ENCODE measurements at places on chromosomes 6 and 20.

DNA sequence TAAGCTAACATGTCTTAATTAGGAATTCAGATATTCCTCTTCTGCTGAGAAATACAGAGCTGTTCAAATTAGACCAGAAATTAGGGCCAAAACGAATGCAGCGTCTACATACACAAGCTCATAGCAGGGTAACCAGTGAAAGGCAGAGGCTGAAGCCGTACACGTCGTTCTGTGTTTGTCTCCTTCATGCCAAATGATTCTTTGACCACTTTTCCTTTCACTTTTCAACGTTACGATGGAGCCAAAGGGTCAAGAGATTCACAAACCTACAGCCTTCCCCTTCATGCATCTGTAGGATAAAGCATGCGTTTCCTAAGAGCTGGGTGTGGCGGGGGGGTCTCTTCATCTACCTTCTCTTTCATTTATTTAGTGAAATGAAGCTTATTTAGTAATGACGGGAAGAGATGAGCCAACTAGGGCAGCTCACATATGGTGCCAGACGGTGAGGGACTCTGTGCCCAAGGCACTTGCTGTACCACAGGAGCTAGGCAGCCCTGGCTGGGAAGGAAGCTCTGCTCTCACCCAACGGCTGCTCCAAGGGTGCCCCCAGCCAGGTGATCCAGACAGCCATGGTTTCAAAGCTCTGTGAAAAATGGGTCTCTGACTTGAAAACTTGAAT, 178.0 kb downstream of the ATXN1 start:
- DNase-seq = no peak

DNA sequence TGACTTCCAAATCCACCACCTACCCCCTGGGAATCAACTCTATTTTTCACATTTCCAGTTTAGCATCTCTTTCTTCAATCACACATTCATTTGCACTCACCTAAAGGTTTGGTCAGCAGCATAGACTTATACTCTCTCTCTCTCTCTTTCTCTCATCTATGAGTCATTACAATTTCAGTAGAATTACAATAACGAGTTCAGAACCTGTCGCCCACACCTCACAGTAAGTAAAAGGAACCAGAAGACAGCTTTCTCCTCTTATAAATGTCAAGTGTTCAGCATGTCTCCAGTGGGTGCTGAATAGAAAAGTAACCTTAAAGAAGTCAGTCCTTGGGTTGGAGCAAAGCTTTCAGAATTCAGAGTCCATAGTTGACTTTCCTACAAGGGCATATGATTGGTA, 1.1 kb upstream of the PHACTR1 start:
- DNase-seq = no peak

- peak; percentile 8 for DNase-seq
These were observed 254.4 kb downstream of the NRN1 start for GRCh38 chr6:5752391-5752680.

GRCh38 chr6:16437984-16438383, 199.6 kb downstream of the GMPR start:
- DNase-seq = no peak

DNA sequence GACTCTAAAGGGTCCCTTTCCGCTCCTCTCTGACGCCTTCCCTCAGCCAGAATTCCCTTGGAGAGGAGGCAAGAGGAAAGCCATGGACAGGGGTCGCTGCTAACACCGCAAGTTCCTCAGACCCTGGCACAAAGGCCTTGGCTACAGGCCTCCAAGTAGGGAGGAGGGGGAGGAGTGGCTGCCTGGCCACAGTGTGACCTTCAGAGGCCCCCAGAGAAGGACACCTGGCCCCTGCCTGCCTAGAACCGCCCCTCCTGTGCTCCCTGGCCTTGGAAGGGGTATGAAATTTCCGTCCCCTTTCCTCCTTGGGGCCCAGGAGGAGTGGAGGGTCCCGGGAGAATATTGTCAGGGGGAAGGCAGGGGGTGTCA, 2.7 kb downstream of the VEGFA start:
- DNase-seq = no peak

GRCh38 chr6:28281288-28282064, at the start of gene PGBD1:
TSS of gene PGBD1 (plus strand) at chr6:28281572. CDS start at chr6:28283814, 2,242 bp downstream.
- DNase-seq = peak; percentile 43

- no peak for DNase-seq
These were observed 284.4 kb upstream of the CDH4 start for GRCh38 chr20:60967431-60968316.

- no peak for DNase-seq
These were observed 77.1 kb downstream of the GPR63 start for GRCh38 chr6:96760153-96760687.

- DNase-seq = no peak
These were observed 36.4 kb downstream of the HFE start for GRCh38 chr6:26123675-26123946.
